NCI-H526 treated with DMSO at 0.1 percent for 48 hours (cell line): ENCODE measurements at places on chromosomes 2 and 18.

GRCh38 chr2:172333235-172333977, 94.0 kb upstream of the ITGA6 start:
- no peak for DNase-seq

DNA sequence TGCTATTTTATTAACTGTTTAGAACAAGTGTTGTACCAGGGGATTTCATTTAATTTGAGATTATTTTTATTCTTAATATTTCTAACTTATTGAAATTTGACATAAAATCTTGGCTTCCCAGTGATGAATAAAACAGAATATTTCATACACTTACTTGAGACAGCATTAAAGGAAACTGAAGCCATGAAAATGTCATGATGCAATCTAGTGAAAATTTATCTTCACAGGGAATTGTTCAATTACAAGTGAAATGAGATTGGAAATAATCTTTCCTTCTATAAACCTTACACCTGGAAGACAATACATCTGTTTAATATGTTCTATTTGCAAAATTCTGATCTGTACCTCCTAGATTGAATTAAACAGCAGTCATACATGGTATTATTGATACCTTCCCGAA, 511.0 kb upstream of the CDH7 start:
- DNase-seq = no peak

DNA sequence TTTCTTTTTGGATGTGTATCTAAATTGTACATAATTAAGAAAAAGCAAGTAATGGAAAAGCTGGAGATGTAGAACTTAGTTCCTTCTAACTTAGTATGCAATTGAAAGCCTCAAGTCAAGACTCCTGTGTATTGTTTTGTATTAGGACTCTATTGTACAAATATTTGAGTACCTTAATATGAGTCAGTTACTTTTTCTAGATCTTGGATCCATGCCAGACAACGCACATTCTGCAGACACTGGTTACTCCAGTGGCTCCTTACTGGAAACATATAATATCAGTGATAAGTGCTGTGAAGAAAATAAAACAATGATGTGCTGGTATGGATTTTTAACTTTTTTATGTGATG, 1.5 kb downstream of the SLC39A10 start:
- DNase-seq = peak; percentile 29

- DNase-seq = peak; percentile 92
Measured at GRCh38 chr18:63317982-63318888, 1.3 kb downstream of the BCL2 start.

- DNase-seq = no peak
Measured at GRCh38 chr2:176370467-176371171, 101.4 kb downstream of the MTX2 start.

GRCh38 chr18:5895876-5896740, 786 bp upstream of the TMEM200C start:
- peak; percentile 6 for DNase-seq

GRCh38 chr2:97718942-97719341, 5.6 kb downstream of the ZAP70 start:
- DNase-seq = no peak
